ENCODE measurements at places on chromosomes 2 and 18.

- DNase-seq = no peak
Measured at GRCh38 chr2:188524519-188525113, 232.9 kb downstream of the GULP1 start.

DNA sequence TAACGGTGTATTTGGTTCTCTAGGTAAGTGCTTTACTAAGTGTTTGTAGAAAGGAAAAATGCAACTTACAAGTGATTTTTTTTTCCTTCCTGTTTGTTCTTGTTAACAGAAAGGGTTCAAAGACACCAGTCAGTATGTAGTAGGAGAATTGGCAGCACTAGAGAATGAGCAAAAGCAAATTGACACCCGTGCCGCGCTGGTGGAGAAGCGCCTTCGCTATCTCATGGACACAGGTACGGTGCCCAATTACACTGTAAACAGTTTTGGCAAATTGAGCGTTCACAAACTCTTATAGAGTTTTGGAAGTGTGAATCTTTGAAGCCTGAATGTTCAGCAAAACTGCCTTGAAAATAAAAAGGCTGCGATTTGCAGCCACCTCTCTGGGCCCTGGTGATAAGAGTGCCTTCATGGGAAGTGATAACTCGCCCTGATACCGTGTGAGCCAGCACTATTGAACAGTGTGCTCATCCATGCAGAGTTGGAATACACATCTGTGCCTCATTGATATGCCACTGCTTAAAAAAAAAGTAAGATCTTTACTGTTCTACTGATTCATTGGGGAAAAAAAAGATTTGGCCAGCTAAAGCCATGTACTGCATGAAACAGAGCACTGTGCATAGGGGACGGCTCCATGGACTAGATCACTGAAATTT, 54.0 kb upstream of the OTX1 start:
- DNase-seq = no peak

GRCh38 chr2:83364264-83364663, 1094.8 kb downstream of the SUCLG1 start:
- DNase-seq = no peak

DNA sequence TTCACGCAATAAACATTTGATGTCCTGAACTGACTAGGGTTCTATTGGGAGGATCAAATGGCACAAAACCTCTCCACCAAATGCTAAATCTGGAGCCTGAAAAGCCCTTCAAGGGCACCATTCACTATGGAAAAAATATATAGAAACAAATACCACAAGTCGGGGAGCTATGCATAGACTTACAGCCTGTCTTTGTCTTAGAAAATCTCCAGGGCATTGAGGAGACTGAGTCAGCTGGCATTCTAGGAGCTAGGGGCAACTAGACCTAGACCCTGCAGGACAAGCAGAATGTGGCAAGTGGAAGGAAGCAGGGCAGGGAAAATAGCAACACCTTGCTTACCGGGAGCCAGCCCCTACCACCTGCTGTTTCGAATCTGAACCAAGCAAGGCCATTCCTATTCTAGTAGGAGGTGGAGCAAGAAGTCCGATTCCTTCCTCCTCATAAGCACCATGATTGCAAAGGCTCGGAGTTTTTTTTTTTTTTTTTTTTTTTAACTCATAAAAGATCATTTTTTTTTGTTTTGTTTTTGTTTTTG, 77.8 kb downstream of the DDX1 start:
- DNase-seq = no peak

GRCh38 chr18:49757513-49758262, 55.6 kb downstream of the ACAA2 start:
- DNase-seq = peak; percentile 23

DNA sequence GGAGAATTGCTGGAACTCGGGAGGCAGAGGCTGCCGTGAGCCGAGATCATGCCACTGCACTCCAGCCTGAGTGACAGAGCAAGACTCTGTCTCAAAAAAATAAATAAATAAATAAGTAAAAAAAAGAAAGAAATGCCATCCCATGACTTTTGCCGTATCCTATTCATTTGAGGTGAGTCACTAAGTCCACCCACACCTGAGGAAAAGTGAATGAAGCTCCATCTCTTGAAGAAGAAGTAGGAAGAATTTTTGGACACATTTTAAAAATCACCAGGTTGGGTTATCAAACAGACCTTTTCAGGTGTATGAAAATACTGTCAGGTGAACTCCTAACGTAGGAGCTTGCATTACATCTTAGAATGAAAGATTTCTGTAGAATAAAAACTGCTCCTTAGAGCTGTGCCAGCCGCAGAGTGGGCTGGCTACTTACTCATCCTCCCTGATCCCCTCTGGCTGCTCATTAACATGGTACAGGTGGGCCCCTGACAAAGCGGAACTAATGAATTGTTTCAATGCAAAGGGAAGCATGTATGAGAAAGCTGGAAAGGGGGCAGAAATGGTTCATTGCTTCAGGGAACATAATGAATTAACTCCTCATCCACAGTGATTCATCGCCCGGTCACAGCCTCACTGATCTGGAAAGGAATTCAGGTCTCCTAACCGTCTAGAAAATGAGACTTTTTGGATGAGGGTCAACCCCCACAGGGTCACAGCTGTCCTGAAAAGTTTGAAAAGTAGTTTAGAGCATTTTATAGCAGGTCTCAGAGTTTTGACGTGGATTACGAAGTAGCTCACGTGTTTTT, 191.4 kb downstream of the SPP2 start:
- DNase-seq = no peak

DNA sequence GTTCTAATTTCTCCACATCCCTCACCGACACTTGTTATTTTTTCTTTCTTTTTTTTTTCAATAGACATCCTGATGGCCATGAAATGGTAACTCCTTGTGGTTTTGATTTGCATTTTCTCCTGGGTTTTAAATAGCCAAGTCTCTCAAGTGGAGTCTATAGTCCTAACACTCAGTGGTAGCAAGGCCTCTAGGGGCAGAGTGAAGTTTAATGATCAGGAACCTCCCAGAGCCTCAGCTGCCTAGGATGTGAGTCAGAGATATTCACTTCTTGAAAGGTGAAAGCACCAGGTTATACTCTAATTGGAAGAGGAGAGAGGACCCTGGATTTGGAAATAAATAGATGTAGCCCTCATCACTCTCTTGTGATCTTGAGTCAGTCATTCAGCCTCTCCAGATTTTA, 62.7 kb upstream of the CAPN13 start:
- no peak for DNase-seq

DNA sequence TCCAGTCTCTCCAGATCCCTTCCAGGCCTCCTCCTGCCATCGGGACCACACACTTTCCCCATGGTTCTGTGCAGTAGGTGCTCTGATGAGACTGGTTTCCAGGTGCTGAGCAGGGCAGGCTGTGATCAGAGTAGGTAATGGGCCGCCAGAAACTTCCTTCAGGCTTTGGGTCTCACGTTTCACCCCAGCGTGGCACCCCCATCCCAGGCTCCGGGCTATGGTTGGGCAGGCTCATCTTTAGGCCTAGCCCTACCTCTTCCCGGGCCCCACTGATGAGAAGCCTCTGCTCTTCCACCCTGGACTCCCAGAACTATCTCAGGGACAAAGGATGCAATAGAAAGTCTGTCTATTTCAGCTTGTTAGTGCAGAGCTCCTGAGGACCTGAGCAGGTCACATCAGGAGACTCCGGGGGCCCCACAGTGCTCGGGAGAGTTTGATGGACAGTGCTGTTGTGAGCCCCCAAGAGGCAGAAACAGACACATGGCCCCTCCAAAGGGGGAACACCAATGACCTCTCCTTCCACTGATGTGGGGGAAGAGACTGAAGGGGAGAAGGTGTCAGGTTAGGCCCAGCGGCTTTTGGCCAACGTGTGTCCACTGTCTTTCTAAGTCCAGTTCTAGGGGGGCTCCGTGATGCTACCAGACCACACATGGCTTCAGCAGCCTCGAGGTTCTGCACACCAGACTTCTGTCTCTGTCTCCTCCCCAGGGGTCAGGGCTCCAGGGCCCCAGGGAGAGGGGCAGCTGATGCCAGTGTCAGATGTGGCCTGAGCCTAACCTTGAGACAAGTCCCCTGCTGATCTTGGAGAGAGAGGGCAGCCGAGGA, 5.8 kb upstream of the PROM2 start:
- DNase-seq = no peak

- DNase-seq = peak; percentile 35
Measured at GRCh38 chr2:84807063-84807485, 73.8 kb downstream of the TRABD2A start.
